ENCODE measurements at places on chromosomes 7 and 10. TPM values are rescaled to one million over a fixed set of nuclear protein-coding genes. Genes with fewer than 3 reads are reported as not detected.

PKD2L1 gene
- total RNA-seq = 0.56 TPM

BTBD16 gene
- not detected for total RNA-seq

NKX2-3 gene
- total RNA-seq = not detected

- no peak for DNase-seq
Observed at GRCh38 chr10:78349165-78349516, 315.5 kb downstream of the RPS24 start.

- no peak for DNase-seq
Observed at GRCh38 chr7:154909241-154910105, 93.5 kb downstream of the PAXIP1 start.

DNA sequence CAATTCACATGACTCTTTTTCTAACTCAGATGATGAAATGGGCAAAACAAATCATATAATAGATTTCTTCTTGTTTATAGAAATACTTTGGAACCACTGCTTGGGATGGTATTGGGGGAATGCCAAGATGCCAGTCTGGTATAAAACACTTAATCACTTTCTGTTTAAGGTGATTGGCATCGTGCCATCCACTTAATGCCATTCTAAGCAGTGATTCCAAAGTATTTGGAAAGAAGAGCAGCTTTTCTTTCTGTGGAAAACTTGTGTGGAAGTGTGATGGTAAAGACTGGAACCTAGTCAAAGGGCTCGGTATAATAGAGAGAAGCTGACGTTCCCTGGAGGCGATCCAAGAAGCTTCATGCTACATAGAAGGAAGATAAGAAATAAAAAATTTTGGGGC is 120.6 kb downstream of the TMEM26 start:
- no peak for DNase-seq

DNA sequence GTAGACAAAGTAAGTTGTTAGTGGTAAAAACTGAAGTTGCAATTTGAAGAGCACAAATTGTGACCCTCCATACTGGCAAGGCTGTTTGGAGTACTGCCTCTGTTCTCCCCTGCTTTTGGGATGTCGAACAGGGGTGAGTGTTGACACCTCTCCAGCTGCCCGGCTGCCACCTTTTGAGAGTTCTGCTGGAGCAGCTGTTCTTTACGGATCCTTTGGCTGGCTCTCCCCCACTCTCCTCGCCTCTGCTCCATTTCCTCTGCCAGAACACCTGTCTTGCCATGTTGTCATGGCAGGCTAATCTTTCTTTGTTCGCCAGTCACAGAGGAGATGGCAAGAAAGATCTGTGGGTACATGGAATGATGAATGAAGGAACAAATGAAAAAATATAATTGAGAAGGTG is 34.9 kb downstream of the INSYN2A start:
- no peak for DNase-seq

GRCh38 chr10:3950676-3951275 is 165.8 kb upstream of the KLF6 start:
- no peak for DNase-seq

DNA sequence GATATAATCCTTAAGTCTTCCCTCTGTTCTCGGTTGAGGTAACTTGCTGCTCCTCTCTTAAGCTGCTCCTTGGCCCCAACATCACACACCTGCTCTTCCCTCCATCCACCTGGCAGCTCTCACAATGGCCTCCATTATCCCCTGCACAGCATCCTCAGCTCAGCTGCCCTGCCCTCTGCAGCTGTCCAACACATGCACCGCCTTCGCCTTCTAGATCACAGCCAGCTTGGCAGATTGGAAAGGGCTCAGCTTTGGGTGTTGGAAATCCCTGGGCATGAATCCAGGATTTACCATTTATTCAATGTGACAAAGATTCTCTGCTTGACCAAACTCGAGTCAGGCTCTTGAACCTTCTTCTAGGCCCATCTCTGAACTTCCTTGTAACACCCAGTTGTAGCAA is 20.6 kb downstream of the RGR start:
- DNase-seq = no peak

DNA sequence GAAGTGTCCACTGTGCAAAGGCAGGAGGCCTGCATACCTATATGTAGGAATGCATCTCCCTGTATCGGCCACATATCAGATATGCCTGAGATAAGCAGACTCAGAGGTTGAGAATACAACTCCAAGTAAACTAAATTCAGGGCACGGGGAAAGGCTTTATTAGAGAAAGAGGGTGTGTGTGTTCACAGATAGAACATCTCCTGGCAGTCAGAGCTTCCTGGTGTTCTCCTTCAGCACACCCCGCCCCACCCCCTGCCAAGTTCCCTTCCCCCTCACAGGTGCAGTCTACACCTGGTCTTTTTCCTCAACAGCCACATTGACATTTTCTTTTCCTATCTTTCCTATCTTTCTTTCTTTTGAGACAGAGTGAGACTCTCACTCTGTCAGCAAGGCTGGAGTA is 17.1 kb downstream of the GBX1 start:
- DNase-seq = no peak

DNA sequence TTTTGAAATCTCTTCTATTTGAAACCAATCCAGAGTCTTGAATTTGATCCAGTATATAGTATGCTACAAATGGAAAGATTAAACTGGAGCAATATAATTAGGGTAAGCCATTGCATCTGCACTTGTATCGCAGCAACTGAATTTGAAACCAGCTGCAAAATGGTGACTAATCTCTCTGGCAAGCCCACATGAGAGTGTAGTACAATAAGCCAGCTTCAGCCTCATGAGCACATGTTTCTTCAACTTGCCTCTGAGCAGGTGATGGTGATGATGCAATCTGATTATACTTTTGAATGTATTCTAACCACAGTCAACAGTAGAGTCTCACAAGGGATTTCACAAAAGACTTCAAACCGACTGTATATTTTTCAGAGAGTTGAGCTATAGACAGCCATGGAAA is 829 bp upstream of the RPA3 start:
- no peak for DNase-seq

- no peak for DNase-seq
Observed at GRCh38 chr7:79806161-79806734, 328.4 kb upstream of the GNAI1 start.

- peak; percentile 36 for DNase-seq
Observed at GRCh38 chr10:78805176-78805575, 263.6 kb upstream of the ZMIZ1 start.

Data from thoracic aorta (tissue), 2 donors.